ENCODE measurements at places on chromosomes 2 and 18.

- peak; percentile 38 for DNase-seq
Observed at GRCh38 chr2:55518841-55519165, 715 bp upstream of the CFAP36 start.

DNA sequence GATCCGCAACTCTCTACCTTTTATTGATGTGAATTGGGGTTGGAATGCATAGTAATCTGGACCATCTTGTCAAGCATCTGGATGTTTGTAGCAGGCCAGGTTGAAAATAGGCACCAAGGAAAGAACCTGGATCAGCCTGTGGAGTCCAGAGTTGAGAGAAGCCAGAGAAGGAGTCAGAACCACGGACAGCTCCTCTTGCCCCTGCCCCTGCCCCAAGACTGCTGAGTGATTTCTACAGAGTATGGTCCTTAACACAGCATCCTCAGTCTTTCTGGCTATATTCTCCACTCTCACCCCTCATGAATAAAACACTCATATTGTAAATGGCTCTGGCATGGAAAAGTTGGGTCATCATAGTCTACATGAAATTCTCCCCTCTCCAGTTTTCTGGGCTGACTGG, 154.6 kb downstream of the LOXHD1 start:
- no peak for DNase-seq

DNA sequence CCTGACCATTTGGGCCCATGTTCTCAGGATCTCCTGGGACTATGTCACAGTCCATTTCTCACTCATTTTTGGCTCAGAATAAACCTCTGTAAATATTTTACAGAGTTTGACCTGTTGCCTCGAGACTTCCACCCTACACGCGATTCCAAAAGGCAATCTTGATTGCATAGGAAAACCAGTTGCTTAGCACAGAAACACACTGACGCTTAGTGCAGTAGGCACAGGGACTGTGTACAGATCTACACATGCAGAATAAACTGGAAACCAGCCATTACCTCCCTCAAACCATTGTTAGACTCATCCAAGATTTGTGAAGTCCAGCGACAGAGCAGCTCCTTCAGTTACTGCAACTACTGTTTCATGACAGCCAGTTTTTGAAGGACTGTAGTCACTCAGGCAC, 73.0 kb downstream of the NCKAP5 start:
- peak; percentile 8 for DNase-seq

DNA sequence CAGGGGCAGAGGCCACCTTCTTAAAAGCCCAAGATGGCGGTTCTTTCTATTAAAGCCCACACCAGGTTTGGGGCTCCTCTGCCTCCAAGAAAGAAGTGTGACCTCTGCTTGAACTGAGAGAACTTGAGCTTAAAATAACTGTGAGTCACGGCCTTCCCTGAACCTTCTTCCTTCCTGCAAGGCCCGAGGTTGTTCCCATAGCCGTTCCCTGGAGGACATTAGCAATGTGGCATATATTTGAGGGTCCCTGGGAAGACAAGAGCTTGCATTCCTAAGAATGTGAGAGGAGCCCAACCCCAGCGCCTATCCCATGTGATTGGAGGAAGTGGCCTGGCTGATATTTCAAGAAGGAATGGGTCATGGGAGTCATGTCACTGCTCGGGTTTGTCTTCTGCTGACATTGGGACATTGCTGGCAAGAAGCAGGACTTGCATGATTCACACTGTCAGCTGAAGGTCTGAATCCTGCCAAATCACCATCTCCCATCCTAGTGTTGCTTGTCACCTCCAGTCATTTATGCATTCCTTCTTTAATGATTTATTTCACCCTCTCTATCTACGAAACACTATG, 168.1 kb downstream of the TRIB2 start:
- DNase-seq = no peak

- peak; percentile 56 for DNase-seq
Observed at GRCh38 chr2:17540093-17540812, at the start of gene VSNL1. Gene VSNL1, plus strand, starts transcription at chr2:17540696. Its CDS starts 51,379 bp downstream, at chr2:17592075.

GRCh38 chr2:132782176-132782783, 112.3 kb upstream of the LYPD1 start:
- DNase-seq = no peak

- no peak for DNase-seq
Observed at GRCh38 chr2:190410166-190410565, 2.0 kb downstream of the MFSD6 start.

DNA sequence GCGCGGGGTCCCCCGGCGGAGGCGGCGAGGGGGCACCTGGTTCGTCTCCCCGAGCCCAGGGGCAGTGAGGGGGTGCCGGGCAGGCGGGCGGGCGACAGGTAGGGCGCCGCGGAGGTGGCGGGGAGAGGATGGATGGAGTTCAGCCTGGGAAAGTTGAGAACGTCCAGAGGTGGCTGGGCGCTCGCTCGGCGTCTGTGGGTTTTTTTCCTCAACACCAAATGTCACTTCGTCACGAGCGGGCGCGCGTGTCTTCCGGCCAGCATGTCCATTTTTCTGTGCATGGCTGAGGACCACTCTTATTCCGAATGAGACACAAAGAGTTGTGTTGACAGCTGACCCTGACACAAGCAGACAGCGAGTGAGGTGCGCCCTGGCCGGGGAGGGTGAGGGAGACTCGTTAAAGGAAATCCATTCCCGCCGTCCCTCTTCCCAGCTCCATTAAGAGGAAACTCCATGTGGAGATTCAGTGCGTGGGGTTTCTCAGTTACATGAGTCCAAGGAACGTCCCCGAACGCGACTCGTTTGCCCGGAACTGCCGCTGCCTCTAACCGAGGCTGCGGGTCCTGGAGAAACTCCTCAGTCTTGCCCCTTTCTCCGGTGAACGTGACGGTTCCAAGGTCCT, 859 bp downstream of the GREB1L start:
- DNase-seq = no peak

DNA sequence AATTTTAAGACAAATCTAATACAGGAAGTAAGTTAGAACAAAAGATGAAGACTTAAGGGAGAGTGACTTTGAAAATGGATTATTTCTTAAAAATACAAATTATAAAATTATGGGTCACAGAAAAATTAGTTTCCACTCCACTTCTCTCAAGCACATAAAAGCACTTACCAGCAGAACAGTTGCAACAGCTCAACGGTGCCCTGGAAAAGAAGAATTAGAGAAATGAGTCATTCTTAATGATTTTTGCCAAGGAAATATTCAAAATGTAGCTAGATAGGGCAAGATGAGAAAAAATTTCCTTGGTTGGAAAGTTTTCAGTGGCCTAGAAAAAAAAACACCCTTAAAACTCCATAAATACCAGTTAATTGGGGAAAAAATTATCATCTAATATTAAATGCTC, 2185.6 kb upstream of the CELF4 start:
- no peak for DNase-seq

Data from midbrain (tissue), 1 donor.